Caco-2 (cell line): ENCODE measurements at places on chromosomes 2 and 18. TPM values are rescaled to one million over a fixed set of nuclear protein-coding genes. Genes with fewer than 3 reads are reported as not detected.

Gene TTN
- total RNA-seq: 9.3 and 11.0 TPM in 2 replicates

Gene ADD2
- not detected in 2 replicates for total RNA-seq

Gene CD8B
- total RNA-seq: 9.1 and 10.0 TPM in 2 replicates

Gene NEUROD1
- not detected in 2 replicates for total RNA-seq

Gene IL36B
- total RNA-seq: not detected in 2 replicates

- no peak for DNase-seq
These were observed 30.9 kb downstream of the GAREM1 start for GRCh38 chr18:32439802-32440201.

GRCh38 chr18:47050468-47050867 lies 15.0 kb upstream of the ELOA2 start:
- no peak for DNase-seq

DNA sequence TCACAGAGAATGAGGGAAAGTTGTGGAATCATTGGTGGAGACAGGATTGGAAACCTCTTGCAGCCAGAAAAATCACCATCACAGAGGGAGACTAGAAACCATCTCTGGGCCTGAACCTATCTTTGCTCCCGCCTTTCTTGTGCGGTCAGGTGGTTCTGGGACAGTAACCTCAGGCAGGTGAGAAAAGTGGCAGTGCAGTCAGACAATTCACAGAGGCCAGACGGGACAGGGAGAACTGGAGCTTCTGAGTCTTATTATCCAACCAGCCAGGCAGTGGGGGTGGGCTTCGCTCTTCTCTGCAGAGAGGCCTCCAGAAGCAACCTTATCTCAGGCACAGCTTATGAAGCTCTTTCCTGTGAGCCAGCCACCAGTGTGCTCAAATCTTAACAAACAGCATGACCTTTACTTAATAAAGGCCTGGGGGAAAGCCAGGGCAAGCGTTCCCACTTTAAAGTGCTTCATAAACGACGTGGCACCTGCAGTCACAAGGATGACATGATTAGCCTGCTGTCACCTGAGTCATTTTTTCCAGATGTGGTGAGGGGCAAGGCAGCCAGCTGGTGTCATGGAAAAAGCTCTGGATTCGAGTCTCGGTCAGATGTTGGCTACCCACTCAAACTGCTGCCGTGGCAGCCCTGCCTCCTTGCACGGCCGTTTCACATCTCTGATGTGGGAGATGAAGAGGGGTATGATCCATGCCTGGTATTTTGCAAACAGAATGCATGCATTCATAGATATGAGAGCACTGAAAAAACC lies 109.7 kb downstream of the B3GNT2 start:
- no peak for DNase-seq

GRCh38 chr2:149527998-149528755 lies 59.4 kb downstream of the MMADHC start:
- no peak for DNase-seq

GRCh38 chr18:463827-464541 lies 36.5 kb downstream of the COLEC12 start:
- no peak for DNase-seq

DNA sequence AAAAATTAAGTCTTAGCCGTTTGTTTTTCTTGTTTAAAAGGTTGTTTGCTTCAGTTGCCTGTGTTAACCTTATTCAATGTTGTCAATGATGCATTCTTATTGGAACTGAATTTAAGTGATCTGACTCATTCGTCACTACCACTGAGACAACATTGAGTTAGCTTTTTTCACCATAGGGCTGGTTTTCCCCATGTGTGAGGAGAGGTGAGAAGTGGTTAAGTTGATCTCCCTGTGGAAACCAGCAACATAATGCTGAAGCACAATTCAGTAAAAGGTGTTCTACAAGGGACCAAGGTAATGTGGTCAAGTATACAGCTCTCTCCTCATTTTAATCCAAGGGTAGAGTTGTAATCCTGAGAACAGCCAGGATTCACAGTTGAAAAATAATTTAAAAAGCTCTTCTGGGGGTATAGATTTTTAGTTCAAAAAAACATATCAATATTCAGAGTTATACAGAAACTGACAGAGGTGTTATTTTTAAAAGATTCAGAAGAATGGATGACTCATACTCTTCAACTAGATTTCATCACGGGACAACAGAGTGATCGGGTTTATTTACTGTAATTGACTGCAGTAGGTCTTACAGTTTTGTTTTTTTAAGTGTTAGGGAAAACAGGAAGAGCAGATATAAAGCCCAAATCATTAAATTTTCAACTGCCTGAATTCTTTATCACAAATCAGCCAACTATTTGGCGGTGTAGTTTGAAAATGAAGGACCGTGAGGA lies 12.6 kb downstream of the NOP58 start:
- DNase-seq: no peak

DNA sequence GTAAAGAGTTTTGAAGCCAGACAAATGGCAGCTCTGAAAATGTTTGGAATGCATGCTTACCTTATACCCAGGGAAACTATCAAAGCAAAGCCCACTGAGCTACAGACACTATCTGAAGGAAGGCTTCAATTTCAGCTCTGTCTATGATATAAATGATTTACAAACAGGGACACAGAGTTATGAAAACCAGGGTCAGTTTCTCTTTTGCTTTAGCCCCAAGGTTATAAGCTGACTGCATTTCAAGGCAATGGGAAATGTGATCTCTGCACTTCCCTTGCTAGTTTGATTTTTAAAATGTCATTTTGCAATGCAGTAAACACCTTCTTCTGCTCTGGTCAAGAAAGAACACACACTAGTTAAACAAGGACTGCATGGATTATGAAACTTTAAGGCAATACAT lies 65.2 kb upstream of the CCDC195 start:
- no peak for DNase-seq

DNA sequence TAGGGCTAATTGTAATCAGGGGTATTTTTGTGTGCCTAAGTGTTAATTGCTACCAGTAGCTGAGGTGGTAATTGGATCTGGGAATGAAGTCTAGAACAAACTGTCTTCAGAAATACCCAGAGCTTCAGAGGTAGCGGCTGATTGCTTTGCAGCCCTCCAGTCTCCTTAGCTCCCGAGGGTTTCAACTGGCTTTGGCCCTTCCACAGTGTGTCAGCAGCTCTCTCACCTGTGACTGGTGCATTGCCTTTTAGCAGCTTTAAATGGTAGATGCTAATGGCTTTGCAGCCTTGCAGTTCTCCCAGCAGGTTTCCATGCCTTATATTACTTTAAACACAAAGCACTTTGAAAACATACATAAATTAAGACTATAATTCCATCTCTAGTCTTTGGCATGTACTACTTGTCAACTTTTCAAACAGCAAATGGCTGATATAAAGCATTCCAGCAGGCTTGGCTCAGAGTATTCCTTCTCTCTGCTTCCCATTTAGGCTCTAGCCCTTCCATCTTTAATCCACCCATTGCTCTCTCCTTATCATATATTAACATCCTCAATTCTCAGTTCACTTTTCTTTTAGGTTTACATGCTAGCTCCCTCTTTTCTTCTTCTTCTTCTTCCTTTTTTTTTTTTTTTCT lies 156.4 kb upstream of the GALNT13 start:
- no peak for DNase-seq

GRCh38 chr2:145070703-145071102 lies 550.8 kb upstream of the ZEB2 start:
- DNase-seq: no peak

DNA sequence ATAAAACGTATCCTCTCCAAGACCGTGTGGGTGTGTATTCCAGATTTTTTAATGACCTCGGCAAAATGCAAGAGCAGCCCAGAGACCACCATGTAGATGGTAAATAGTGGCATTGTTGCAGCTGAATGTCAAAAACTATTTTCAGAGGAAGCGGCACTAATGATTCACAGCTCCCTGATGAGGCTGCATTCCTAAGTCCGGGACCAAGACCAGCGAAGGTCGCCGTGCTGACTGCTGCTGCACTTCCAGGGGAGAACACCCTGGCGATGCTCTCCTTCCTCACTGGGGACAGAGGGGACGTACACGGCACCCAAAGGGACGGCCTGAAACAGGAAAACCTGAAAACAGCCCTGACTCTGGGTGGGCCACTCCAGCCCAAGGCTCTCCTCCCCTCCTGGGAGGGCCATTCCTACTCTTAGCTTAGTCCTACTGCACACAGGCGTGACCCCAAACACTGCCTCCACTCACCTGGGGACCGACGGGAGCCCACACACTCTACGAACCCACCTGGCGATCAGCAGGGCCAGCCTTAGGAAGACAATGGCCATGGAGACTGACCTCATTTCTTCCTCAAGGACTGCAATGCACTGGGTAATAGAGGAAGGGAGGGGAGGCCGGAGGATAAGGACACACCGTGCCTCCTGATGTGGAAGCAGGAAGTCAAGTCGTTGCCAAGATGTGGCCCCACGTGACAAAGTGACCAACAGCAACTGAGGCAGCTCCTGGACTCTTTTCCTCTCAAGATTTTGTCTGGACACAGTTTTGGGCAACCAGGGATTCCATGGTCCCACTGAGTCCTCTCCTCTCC lies 82.8 kb downstream of the ZNF516 start:
- no peak for DNase-seq

GRCh38 chr2:239371726-239372686 lies 28.8 kb downstream of the HDAC4 start:
- no peak for DNase-seq
